ENCODE measurements at places on chromosomes 7 and 10. TPM values are rescaled to one million over a fixed set of nuclear protein-coding genes. Genes with fewer than 3 reads are reported as not detected.
A peak's percentile ranks its signal among the peaks of the same experiment; 100 is the strongest.

SCART1 gene
- total RNA-seq = 11.2 TPM

HTR7 gene
- total RNA-seq = not detected

TMEM176B gene
- total RNA-seq = 32.9 TPM

SLC26A5 gene
- total RNA-seq = not detected

LBX1 gene
- total RNA-seq = not detected

TMEM196 gene
- not detected for total RNA-seq

WEE2 gene
- not detected for total RNA-seq

DPP6 gene
- 1.8 TPM for total RNA-seq

VENTX gene
- not detected for total RNA-seq

TRIM50 gene
- 16.2 TPM for total RNA-seq

WASHC2A gene
- 16.3 TPM for total RNA-seq

SEPHS1 gene
- total RNA-seq = 21.8 TPM

DNA sequence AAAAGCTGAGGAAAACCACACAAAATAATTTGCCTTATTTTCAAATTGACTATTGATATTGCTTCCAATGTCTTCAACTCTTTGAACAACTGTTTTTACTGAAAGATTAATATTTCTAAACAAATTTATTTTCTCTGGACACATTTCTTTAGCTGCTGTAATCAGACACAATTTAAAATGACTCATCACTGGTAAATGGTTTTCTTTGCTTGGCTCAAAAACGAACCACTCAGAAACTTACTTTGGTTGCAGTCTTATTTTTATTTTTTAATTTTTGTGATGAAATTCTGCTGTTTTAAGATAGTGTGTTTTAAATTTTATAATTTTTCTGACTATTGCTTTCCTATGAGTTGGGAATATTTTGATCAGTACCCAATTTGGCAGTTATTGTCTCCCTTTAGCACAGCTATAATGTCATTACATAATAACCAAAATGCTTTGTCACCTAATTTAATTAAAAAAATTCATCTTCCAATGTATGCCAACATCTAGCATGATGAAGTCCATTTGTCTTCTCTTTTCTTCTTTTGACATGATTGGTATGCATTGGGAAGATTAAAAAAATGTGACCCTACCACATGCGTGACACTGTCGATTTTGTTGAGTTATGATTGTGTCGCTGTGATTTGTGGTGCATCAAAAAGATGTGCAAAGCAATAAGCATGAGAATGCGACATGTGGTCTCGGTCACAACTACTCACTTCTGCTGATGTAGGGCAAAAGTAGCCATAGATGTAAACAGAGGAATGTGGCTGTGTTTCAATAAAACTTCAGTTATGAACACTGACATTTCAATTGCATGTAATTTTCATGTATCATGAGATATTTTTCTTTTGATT is 222.3 kb downstream of the SUGCT start:
- no peak for DNase-seq

DNA sequence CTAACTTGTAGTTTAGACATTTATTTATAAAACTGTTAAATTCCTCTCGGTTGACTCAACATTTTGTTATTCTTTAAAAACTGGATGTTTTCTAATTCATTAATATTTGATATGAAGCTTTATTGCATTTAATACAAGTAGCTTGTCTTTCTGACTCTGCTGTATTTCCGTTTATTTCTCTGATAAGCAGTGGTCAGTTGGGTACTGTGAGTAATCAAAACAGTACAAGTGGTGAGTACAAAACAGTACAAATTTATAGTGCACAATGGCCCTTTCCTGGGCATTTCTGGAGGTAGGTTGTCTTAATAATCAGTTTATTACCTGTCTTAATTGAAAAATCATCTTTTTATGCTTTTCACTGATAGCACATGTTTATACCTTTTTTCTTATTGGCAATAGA is 182.7 kb downstream of the CCSER2 start:
- DNase-seq = no peak

DNA sequence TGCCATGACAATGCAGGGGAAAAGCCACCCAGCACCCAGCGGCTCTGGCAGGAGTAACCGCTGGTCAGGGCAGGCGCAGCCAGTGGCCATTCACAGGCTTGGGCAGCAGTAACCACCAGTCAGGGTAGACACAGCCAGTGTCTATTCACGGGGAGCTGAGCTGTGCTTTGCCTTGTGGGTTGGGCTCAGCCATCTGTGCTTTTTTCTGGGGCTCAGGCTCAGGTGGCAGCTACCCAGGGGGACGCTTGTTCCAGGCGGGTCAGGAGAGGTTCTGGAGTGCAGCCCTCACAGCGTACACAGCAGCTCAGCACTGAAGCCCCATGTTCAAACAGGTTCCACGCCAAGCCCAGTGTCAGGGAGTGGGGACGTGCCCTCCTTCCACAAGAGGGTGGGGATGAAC is 28.5 kb downstream of the FOXL3 start:
- DNase-seq = no peak

DNA sequence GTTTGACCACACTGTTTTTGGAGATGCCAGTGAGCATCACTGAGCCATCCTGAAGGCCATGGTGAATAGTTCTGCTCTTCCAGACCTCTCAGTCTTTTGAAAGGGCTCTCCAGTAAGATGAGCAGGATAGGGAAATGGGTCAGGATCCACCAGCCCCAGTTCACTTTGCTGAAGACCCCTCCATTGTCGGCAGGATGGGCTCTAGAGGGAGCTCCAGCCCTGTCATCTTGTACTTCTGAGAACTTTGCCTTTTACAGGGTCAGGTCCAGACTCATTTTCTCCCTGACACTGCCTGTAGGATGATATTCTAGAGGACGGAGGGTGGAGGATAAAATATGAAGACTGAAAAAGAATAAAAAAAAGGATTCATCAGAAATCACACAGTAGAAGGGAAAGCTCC is 13.1 kb downstream of the LHFPL3 start:
- no peak for DNase-seq

- no peak for DNase-seq
These were observed 374.6 kb downstream of the DNAJB6 start for GRCh38 chr7:157711353-157711888.

DNA sequence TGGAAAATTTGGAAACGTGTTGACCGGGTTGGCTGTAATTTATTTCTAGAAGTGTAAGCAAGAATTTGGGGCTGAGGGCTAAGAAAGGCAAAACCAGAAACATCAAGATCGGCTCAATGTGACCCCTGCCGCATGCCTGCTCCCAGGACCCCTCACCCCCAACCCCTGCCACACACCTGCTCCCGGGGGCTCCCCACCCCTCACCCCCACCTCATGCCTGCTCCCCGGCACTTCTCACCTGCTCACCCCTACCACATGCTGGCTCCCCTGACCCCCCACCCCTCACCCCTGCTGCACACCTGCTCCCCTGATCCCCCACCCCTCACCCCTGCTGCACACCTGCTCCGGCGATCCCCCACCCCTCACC is 19.0 kb upstream of the CFAP46 start:
- DNase-seq = no peak

GRCh38 chr10:42986633-42987032 is 90.2 kb upstream of the RET start:
- no peak for DNase-seq

DNA sequence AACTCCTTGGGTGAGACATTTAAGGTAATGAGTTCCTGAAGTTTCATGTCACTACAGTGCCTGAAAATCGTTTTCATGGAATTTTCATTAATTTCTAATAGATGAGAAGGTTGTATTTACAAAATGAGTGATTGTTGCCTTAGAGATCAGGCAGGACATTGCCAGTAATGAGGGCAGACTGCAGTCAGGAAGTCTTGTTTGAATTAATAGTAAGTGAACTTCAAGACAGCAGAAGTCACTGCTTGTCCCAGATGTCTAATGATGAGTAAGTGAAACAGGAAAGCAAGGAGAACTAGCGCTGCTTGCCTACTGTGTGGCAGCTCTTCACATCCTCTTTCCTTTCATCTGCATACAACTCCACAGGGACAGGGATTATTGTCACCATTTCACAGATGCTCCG is 237.4 kb downstream of the BAMBI start:
- DNase-seq = no peak

- no peak for DNase-seq
These were observed 141.5 kb downstream of the LRRN3 start for GRCh38 chr7:111232249-111233084.

DNA sequence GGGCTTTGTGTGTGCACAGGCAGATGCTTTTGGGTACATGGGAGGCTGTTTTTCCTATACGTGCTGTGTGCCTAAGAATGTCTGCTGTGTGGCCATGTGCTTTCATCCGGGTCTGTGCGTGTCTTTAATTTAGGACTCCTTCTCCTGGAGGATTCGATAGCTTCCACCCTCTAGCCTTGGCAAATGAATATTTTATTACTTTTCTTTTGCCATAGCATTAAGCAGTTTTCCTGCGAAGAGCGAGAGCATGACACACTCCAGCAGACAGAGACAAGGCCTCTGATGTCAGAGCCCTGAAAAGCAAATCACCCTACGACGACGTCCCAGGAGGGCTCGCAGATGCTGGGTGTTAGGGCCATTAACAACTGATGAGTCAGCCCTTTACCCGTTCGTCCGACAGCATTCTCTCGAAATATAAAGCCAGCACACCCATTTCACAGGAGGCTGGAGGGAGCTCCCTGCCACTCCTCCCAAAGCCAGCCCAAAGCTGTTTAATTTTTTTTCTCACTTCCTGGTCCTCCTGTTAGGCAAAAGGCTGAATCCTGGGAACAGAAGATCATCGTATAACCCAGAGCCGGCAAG is 311.3 kb upstream of the ZMIZ1 start:
- DNase-seq = no peak

DNA sequence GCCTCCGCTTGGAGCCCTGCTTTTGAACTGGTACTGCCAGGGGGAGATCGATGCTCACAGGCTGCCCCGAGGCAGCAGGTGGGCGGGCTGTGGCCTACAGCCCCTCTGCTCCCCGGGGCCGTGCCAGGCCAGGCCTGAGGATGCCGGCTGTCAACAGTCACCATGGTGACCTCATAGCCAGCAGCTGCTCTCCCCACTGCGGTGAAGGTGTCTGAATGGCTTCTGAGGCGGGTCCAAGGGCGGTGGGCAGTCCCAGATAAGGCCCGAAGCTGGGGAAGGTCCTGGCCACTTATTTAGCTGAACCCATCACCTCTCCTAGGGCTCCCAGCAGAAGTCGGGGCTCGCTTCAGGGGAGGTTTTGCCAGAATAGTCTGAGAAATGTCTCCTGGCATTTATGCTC is 179.3 kb downstream of the ARHGAP12 start:
- DNase-seq = peak; percentile 72

GRCh38 chr7:147818317-147818716 is 772.2 kb upstream of the C7orf33 start:
- DNase-seq = no peak

- no peak for DNase-seq
These were observed 13.1 kb upstream of the LRMDA start for GRCh38 chr10:75418293-75418692.

- no peak for DNase-seq
These were observed 120.8 kb upstream of the GAD2 start for GRCh38 chr10:26095781-26096180.

DNA sequence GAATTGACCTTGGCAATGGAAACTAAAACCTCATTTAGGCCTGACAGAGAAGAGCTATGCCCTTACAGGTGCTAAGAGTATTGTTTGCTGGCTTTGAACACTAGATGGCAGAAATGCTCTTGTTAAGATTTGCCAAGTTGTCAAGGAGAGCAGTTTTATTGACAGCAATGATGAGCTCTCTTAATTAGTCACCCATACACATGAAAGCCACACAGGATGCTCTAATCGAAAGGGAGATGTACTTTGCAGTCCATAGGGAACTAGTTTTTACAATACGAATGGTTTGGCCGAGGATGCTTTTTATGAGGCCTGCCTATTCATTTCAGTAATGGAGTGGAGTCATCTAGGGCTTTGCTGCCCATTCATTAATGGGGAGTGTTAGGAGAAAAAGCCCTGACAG is 45.4 kb upstream of the MBL2 start:
- no peak for DNase-seq

DNA sequence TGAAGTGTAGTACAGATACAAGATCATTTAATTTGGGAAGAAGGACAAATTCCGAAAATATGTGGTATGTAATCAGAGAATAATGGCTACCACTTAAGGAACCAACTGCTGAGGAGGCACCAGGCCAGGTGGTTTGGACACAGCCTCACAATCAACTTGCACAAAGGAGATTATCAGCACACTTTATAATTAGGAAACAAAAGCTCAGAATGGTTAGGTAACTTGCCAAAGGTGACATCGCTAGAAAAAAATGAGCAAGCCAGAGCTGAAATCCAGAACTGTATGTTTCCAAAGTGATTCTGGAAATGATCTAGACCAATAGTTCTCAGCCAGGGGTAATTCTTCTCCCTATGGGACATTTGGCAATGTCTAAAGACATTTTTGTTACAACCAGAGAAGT is 36.6 kb downstream of the ERCC6 start:
- DNase-seq = no peak

DNA sequence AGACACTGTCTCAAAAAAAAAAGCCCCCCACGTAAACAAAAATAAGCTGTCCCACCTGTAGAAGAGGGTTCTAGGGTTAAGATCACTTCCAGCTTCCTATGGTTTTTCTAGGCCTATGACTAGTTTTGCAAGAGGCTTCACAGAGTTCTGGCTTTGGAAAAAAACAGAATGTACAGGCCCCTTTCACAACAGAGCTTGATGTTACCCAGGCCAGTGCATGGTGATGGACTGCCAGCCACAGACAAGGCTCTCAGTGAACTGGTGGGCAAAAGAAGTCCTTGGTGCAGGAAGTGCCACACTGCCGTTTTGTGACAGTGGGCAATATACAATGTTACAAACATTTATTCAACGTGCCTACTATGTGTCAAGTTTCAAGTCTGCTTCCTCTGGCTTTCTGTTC is 18.3 kb upstream of the EFCAB10 start:
- DNase-seq = no peak

- DNase-seq = no peak
These were observed 99.4 kb downstream of the MKX start for GRCh38 chr10:27646194-27646593.

GRCh38 chr10:105674448-105674847 is 1033.4 kb downstream of the SORCS3 start:
- no peak for DNase-seq

DNA sequence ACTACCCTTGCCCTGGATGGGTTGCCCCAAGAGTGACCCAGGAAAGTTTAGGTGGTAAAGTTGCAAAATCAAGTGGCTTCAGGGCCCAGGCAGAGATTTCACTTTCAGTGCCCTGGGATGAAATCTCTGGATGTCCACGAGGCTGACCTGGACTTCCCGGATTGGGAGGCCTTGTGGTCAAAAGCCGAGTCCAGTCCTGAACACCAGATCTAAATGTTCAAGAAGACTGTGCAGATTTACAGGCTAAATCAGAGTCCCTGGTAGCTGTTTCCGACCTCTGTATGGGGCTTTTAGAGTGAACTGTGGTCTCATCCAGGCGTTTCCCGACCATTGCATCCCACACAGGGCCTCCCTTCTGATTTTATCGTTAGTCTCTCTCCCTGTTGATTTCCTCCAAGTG is 95.3 kb downstream of the WDR11 start:
- no peak for DNase-seq

DNA sequence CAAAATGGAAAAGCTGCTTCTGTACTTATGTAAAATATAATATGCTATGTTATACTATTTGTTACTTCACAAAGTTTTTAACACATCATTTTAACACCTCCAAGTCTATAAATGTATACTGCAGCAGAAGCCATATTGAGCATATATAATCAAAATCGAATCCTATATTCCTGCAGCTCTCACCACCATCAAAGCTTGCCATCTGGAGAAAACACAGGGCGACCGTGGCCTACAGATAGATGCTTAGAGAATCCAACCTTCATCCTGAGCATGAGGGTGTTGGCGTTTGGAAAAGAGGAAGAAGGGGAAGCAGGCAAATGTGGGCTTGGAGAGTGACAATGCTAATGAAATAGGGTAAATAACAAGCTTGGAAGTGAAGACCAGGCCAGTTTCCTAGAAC is 258.8 kb upstream of the IMMP2L start:
- no peak for DNase-seq

- no peak for DNase-seq
These were observed 84.8 kb upstream of the AGBL3 start for GRCh38 chr7:134901389-134902020.

Measured in body of pancreas (tissue), 4 donors.